ENCODE measurements at places on chromosomes 6 and 20.

DNA sequence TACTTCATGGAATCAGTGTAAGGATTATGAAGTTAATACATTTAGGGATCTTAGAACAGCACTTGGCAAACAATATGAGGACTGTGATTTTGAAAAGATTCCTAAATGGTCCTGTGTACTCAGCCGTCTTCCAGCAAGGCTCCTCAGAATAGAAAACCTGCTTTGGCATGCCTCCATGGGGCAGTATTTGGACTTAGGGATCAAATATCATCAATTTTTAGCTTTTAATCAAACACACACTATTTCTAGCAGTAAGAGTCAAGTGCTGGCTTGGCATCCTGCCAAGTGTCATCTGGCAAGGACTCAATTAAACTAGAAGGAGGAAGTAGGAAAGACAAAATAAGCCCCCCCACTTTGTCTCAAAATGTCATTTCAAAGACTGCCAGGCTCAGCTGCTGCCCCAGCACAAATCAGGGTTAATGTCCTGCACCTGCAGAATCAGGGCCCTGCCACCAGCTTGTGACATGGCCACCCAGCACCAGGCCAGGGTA lies 40.8 kb downstream of the IYD start:
- no peak for DNase-seq

DNA sequence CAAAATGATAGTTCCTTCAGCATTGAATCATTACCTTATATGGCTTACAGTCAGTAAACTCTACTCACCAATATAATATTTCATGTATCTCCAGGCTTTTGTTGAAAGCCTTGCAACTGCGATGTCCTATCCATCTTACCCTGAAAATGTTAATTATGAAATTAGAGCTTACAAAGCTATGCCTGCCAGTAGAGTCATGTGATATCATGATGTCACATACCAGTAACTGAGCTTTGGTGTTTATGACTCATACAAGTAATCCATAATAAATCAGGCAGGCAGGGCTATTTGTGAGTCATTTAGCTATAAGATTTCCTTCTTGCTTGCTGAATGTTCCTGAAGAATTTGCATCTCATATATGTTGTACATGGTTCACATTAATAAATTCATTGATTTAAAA lies 44.9 kb upstream of the FAM83B start:
- no peak for DNase-seq

- DNase-seq, result no peak
Observed at GRCh38 chr20:20638878-20639277, 73.6 kb downstream of the RALGAPA2 start.

DNA sequence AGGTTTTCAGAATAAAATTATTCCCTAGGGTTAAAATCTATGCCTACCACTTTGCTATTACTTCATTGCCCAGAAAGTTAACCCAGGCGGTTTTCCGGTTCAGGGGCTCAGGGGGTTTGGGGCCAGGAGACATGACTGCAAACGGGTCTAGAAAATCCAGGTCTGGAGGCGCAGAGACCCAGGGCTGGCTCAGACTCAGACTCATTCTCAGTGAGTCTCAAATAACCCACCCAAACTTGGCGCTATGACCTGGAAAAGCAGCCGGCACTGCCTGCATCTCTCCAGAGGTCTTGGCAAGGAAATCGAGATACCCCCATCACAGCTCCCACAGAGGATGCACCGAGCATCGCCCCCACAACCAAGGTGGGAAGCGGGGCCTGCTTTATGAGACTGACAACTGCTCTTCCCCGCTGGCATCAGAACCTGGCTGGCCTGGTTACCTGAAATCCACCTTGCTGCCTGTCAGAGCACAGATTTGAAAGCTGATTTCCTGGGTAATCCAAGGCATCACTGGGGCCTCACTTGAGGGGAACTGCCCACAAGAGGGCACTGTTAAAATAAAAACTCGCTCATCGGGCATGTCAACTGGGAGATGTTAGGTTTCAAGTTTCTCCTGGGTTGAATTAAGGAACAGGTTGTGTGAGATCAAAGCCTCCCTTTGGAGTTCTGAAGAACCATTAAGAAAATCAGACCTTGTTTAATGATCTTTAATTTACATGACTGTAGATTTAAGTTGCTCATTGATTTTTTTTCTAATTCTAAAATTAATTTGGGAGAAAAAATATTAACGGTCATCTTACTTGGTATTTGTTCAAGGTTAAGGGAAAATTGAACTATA lies 55.1 kb downstream of the KIF16B start:
- DNase-seq, result no peak

GRCh38 chr6:121920616-121921015 lies 478.8 kb upstream of the HSF2 start:
- no peak for DNase-seq

DNA sequence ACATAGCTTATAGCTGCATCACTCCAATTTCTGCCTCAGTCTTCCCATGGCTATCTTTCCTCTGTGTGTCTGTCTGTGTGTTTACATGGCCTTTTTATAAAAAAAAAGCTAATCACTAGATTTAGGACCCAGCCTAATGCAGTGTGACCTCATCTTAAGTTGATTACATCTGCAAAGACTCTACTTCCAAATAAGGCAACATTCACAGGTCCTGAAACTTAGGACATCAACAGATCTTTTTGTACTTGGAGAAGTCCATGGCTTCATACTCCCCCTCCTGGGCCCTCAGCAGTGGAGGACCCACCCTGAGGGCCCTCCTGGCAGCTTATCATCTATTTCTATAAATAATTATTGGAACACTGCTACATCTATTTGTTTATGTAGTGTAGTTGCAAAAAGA lies 146.1 kb downstream of the LMBRD1 start:
- no peak for DNase-seq

- DNase-seq, result no peak
Observed at GRCh38 chr20:50121858-50122271, 8.9 kb upstream of the UBE2V1 start.

GRCh38 chr6:46513533-46513932 lies 22.3 kb upstream of the RCAN2 start:
- no peak for DNase-seq

GRCh38 chr20:63843222-63843621 lies 12.2 kb upstream of the ZBTB46 start:
- DNase-seq, result no peak

GRCh38 chr6:89260832-89261231 lies 43.7 kb upstream of the GABRR1 start:
- DNase-seq, result no peak

DNA sequence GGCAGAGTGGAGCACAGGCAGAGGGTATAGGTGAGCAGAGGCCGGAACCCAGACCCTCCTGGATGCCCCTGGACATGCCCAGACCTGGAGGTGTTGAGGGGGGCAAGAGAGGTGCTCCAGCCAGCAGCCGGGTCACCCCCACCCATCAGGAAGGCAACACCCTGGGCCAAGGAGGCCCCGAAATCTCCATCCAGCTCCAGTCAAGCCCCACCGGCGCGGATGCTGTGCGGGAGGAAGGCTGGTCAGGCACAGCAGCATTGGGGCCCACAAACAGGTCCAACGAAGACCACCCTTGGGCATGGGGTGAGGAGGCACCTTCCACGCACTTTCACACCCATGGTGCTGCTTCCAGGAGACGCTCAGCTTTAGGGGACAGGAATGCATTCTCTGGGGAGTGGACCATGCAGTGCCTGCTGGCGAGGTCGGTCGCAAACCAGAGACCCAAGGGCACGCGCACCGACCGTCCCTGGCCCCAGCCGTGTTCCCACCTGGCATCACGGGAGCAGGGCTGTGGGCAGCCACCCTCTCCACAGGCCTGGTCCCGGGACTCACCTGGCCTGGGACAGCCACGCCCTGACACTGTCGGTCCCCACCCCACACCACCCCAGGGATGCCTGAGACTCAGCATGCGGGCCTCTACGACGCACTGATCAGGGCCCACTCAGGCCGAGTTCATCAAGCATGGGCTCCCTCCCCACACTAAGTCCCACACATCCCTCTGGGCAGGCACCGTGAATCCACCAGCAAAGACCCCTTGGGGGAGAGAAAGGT lies 43.6 kb upstream of the ZBP1 start:
- DNase-seq, result no peak

DNA sequence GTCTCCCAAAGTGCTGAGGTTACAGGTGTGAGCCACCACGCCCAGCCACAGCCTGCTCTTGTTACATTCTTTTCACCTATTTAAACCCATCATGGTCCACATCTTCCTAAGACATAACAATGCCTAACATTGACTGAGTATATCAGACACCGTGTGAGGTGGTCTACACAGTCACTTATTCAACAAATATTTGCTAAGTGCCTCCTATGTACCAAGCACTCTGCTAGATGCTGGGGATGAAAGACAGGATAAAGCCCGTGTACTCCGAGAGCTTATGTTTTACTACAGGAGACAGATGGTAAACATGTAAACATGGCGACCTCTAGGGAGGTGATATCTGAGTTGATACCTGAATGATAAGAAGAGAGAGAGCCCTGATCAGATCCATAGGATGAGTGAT lies 12.7 kb downstream of the BCL2L1 start:
- no peak for DNase-seq

- no peak for DNase-seq
Observed at GRCh38 chr6:129517288-129517687, 192.7 kb downstream of the ARHGAP18 start.

DNA sequence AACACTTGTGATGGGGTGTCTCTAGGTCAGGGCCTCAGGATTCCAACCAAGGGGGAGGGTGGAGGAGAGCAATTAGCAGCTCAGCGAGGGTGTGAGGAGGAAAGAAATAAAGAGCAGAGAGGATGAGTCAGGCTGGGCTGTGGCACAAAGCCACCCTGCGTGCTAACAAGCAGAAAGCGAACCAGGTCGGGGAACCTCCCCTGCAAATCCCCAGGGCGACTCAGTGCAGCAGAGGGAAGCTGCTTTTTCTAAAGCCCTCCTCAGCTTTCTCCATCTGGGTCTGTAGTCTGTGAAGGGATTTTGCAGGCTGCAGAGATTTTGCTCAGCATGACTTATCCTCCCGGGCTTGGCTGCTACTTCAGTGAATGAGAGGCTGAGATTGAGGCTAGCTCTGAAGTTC lies 6.6 kb upstream of the SPO11 start:
- DNase-seq, result no peak

DNA sequence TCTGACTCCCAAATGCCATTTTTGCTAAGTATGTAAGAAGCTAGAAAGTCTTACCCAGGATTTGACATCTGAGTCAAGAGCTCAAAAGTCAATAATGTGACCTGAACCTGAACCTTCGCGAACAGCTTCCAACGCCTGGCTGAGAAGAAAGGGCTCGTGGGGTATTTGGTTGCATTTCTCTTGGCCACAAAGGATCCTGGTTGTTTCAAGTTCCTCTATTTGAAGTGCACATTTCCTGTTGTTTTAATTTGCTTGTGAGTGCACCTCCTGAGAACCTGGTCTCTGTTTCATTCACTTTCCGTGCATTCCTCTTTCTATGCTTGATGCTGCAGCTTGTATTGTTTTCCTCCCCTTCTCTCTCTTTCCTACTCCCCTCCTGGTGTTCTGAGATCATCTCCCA lies 212.5 kb downstream of the FOXA2 start:
- no peak for DNase-seq

DNA sequence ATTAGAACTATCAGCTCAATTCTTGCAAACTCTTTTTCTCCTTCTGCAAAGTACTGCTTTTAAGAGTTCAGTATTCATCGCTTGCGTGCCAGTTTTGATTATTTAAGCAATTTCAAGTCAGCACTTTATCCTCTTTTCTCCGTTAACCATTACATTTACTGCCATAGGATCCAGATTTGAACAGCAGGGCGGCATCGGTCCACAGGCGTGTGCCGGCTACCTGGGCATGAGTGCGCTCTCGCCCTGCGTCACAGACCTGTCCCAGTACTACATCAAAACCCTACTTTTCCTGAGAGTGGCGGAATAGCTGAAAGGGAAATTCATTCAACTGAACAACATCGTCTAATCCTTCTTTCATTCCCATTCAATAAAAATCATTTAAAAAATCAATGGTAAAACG lies 53.4 kb downstream of the MYLK4 start:
- no peak for DNase-seq

All from T-helper 22 cell (primary cell).